A549 (cell line): ENCODE measurements at places on chromosomes 7 and 10. TPM values are rescaled to one million over a fixed set of nuclear protein-coding genes. Genes with fewer than 3 reads are reported as not detected.
A peak's percentile ranks its signal among the peaks of the same experiment; 100 is the strongest.

GRCh38 chr7:100126239-100126930 lies 382 bp upstream of the MBLAC1 start:
- no peak for DNase-seq

SPDYE9 gene
- polyA plus RNA-seq: not detected in 3 replicates

DNA sequence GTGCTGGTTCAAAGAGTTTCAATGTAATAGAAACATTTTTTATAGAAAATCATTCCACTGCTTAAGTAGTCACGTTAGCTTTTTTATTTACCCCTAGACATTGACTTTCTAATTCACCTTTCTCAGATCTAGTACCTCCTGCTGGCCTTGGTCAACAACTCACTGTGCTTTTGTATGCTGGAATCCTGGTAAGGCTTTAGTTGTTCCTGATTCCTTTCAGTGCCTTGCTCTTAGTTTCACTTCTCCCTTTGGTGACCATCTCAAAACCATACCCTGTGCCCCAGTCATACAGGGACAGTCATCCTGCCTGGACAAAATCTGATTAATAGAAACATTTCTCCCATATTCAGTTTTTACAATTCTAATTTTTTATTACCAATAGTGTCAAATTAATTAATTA lies 130.2 kb downstream of the GPR37 start:
- no peak for DNase-seq

GRCh38 chr7:138495485-138495884 lies 35.4 kb downstream of the TRIM24 start:
- no peak for DNase-seq

DNA sequence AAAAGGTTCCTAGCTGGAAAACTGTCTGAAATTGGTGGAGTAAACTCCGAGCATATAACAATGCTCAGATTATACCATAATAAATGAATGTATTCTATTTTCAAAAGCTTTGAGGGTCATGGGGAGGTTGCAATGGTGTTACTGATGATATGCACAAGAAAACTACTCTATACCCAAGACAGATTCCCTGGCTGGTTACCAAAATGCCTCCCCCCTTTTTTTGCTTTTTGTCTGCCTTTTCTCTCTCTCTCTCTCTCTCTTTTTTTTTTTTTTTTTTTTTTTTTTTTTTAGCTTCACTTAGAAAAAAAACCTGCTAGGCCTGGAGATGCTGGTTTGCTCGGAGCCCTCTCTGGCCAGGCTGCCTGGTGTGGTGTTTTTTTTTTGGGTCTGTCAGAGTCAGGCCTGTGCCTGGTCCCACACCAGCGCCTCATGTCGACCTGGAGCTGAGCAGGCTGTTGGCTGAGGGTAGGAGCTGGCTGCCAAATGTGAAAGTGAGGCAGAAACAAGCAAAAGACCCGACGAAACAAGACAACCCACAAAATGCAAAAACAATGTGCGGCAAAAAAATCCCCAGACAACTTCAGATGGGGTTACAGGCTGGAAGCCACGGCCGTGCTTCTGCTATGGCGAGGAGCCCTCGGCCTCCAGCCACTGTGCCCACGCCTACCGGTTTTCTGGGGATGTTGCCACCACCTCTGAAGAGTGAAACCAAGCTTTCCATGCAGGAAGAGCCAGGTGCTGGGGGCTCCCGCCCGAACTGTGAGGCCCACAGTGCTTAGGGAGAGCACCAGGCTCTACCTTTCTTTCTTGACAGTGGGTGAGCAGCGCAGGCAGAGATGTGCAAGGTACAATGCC lies 59.9 kb upstream of the EFCAB10 start:
- DNase-seq: no peak

GRCh38 chr10:17010363-17011145 lies 119.1 kb downstream of the CUBN start:
- no peak for DNase-seq

HGF gene
- 0.06 TPM in 1 of 3 replicates, not detected in the others for polyA plus RNA-seq

- no peak for DNase-seq
Observed at GRCh38 chr10:102819054-102819453, 18.2 kb downstream of the CYP17A1 start.

DNA sequence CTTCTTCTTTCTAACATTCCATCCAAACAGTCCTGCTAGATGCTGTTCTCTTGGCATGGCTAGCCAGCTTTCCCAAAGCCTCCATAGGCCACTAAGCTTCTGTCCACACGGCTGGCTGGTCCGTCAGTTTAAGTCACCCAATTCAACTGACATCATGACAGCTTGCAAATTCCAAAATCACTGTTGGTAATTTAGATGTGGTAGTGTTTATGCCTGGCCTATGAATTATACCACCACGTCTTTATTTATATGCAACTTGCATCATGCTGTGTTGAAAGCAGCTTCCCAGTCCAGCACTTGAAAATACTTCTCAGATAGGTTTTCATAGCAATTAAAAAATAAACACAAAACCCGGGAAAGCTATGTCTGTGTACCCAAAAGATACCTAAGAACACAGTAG lies 2.2 kb upstream of the VIM start:
- DNase-seq: no peak

- DNase-seq: peak; percentile 4
Observed at GRCh38 chr10:104546756-104547155, 94.3 kb upstream of the SORCS3 start.

DNA sequence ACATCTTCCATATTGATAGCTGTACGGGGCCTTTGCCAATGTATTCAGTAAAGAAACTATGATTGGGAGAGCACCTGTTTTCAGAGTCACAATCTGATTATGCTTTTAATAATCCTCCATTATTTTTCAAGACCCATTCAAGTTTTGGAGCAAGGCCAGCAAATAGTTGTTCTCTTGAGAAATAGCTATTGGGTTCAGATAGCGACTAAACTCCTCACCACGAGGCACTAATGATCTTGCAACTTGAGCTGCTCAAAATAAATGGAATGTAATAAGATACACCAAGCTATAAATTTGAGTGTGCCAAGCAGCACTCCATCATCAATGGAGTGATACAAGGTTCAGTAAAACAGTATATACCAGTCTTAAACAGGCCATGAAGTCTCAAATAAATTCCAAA lies 7.4 kb upstream of the MALRD1 start:
- DNase-seq: no peak

DNA sequence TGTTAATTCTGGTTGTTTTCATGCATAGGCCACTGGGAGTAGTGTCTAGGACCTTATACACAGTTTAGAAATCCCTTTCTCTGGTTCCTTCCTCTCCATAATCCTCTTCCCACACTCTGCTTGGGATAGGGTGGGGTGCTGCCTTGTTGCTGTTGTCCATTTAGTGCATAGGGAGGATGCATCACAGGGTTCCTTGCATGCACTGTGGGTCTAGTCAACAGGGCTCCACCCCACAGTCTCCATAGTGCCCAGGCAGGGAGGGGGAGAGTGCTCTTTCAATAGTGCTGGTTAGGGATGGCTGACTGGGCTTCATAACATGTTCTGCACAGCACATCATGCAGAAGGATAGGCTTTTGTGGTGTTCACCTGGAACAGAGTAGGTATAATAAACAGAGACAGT lies 81.1 kb downstream of the ARHGAP12 start:
- no peak for DNase-seq

CEP55 gene
- polyA plus RNA-seq: 51.2 to 57.9 TPM (median 52.4 TPM) in 3 replicates

ZFAND2A gene
- polyA plus RNA-seq: 40.7 to 44.1 TPM (median 43.7 TPM) in 3 replicates

TECPR1 gene
- 8.4 to 11.2 TPM (median 11.1 TPM) in 3 replicates for polyA plus RNA-seq

DNA sequence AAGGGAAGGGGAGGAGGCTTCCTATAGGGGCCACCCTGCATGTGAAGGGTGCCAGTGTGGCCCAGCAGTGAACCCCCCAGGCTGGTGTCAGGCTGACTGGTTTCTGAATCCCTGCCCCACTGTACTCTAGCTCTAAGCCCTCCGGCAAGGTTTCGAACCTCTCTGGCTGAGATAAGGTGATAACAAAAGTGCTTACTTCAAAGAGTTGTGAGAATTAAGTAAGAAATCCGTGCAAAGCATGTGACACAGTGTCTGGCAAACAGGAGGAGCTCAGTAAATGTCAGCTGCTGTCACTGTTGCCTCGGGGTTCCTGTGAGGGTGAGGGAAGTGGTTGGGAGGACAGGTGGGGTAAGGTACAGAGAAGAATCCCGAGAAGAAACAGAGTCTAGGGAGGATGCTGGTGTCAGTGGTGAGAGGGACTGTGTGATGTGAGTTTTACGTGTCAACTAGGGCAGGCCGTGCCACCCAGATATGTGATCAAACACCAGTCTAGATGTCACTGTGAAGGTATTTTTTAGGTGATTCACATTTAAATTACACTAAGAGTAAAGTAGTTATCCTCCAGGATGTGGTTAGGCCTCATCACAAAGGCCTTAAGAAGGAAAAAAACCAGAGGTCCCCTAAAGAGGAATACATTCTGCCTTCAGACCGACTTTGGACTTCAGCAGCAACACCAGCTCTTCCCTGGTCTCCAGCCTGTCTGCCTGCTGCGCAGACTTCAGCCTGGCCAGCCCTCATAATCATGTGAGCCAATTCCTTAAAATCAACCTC lies 64.4 kb downstream of the BPGM start:
- DNase-seq: no peak

PRKG1 gene
- not detected in 3 replicates for polyA plus RNA-seq

DNA sequence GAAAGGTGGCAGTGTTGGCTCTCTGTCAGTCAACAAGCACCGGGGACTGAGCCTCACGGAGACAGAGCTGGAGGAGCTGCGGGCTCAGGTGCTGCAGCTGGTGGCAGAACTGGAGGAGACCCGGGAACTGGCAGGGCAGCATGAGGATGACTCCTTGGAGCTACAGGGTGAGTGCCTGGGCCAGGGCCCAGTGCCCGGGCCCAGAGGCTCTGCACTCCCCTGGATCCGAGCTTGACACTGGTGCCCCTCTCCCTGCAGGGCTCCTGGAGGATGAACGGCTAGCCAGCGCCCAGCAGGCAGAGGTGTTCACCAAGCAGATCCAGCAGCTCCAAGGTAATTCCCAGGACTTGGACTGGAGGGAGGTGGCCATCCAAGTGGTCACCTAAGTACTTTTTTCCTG lies 2.7 kb downstream of the CCDC136 start:
- no peak for DNase-seq

GRCh38 chr10:34408956-34409355 lies 406.1 kb downstream of the PARD3 start:
- no peak for DNase-seq

C10orf62 gene
- polyA plus RNA-seq: 0.10 TPM in 1 of 3 replicates, not detected in the others

C10orf71 gene
- polyA plus RNA-seq: not detected in 3 replicates

GPC2 gene
- polyA plus RNA-seq: 1.9 to 3.0 TPM (median 2.9 TPM) in 3 replicates

GRCh38 chr7:86411814-86412213 lies 231.9 kb upstream of the GRM3 start:
- no peak for DNase-seq

GRCh38 chr7:2354939-2355704 lies 495 bp downstream of the EIF3B start:
- DNase-seq: peak; percentile 22

NPSR1 gene
- not detected in 3 replicates for polyA plus RNA-seq

ZNF282 gene
- 15.1 to 18.4 TPM (median 16.7 TPM) in 3 replicates for polyA plus RNA-seq

VWA2 gene
- not detected in 3 replicates for polyA plus RNA-seq

DNA sequence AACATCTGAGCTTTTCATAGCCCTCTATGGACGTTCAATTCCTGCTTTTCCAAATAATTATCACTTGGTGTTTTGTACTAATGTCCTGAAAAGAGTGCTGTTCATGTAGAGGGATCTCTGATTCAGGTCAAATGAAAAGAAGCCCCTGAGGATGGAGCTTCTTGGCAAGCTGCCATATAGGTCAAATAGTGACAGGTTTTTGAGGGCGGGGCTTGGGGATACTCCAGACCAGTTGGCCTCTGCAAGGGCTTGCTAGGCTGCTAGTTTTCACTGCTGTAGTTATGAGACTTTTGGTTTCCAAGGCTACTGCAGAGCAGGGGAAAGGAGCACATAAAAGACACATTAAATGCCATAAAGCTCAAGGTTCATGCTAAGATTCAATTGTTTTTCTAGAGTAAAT lies 257.2 kb upstream of the CACNA2D1 start:
- no peak for DNase-seq

DNA sequence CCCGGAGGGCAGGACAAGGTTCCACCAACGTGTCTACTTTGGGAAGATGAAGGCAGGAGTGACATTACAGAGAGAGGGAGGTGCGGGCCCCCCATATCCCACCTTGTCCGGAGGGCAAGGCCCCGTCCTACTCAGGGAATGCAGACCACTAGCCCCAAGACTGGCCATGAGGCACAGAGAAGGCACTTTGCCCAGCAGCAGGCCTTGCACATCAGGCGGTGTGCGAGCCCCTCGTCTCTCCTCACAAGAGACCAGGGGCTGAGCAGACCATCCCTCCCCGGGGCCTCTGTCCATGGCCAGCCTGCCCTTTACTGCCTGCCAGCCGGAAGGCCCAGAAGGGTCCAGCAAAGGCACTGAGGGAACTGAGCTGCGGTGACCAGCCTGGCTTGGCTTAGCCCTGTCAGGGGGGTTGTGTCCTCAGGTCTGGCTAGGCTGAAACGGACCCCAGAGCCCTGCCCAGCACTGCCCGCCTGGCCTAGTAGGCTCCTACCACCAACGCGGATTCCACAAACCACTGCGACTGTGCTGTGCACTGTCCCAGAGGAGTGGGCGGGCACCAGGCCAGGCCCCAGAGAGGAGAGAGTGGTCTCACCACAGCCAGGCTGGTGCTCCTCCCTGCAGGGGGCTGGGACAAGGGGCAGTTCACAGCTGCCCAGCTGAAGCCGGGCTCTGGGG lies 16.7 kb downstream of the CAMK2B start:
- DNase-seq: no peak

DNA sequence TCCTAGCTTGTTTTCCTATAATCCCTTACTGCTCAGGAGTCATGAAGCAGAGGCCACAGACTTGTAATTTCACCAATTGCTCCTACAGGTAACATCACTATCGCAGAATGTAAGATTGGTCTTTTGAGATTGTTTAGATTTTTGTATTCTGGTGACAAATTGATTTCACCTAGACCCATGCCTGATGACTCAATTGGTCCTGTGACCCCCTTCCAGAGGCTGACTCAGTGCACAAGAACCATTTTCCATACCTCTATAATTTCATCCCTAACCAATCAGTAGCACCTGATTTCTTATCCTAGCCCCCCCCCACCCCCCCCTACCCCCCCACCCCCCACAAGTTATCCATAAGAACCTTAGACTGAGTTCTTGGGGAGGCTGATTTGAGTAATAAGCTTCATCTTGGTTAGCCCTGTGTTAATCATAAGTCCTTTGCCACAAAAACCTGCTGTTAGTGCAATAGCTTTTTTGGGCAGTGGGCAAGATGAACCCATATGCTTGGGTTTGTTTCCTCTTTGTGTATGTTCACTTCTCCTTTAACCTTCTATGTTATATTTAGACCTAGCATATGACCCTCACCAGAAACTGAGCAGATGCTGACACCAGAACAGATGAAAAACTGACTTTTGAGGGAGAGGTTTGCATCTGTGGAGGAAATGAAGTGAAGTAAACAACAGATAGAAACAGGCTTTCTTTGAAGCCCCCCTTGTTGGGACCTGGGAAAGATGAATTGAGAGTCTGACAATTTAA lies 187.1 kb downstream of the KIF20B start:
- no peak for DNase-seq

DENND2A gene
- polyA plus RNA-seq: 0.37 to 0.54 TPM (median 0.38 TPM) in 3 replicates

TLL2 gene
- 0.12 to 0.18 TPM (median 0.13 TPM) in 3 replicates for polyA plus RNA-seq

PTPRN2 gene
- 0.41 to 0.51 TPM (median 0.46 TPM) in 3 replicates for polyA plus RNA-seq

CTAGE6 gene
- polyA plus RNA-seq: not detected in 3 replicates

- no peak for DNase-seq
Observed at GRCh38 chr7:150565239-150565638, 2.0 kb upstream of the GIMAP4 start.

GRCh38 chr10:102230264-102230860 lies 4.3 kb downstream of the ELOVL3 start:
- DNase-seq: peak; percentile 66

ANKRD7 gene
- 0.63 to 0.83 TPM (median 0.70 TPM) in 3 replicates for polyA plus RNA-seq
